ENCODE measurements at places on chromosomes 13 and 19.

GRCh38 chr19:13260883-13261653 lies 110.9 kb downstream of the IER2 start:
- peak; percentile 83 for DNase-seq

- no peak for DNase-seq
These were observed 627.7 kb downstream of the LIG4 start for GRCh38 chr13:107587681-107588080.

DNA sequence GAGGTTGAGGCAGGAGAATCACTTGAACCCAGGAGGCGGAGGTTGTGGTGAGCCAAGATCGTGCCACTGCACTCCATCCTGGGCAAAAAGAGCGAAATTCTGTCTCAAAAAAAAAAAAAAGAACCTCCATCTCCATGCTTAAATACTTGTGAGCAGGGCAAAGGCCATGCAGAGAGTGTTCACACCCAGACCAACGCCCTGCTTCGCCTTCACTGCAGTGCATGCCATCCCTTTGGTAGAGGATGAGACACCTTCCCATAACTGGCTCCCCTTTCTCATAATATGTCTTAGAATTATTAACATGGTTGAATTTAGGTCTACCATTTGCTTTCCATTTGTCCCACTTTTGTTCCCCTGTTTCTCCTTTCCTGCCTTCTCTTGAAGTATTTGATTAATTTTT lies 15.4 kb downstream of the BBC3 start:
- DNase-seq: no peak

DNA sequence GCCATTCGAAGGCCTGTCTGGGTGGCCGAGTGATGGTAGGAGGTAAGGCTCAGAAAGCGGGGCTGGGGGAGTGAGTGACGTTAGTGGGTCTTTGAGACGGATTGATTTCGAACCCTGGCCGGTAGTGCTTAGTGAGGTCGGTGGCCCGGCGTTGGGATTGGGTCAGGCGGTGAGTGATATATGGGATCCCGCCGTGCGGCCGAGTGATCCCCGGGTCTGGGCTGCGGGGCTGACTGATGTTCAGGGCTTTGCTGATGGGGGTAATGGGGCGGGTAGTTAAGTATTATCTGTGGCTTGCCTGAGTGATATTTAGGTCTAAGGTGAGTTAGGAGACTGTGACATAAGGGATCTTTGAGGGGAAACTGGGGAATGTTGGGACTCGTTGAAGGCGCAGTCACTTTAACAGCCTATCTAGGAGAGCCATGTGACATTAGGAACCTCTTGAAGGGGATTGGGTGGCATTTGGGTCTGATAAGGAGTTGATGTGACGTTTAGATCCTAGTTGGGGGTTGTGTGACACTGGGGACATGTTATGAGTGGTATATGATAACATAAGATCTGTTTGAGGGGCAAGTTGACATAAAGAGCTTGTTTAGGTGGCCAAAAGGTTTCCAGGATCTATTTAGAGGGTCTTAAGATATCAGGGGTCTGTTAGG lies 543 bp downstream of the PSMC4 start:
- no peak for DNase-seq

- peak; percentile 15 for DNase-seq
These were observed 233.7 kb downstream of the GPC5 start for GRCh38 chr13:91632086-91632485.

- DNase-seq: peak; percentile 12
These were observed 52.0 kb upstream of the ARGLU1 start for GRCh38 chr13:106619688-106620555.

GRCh38 chr13:98223741-98224140 lies 46.7 kb upstream of the RNF113B start:
- no peak for DNase-seq

GRCh38 chr19:28999724-29000433 lies 213.1 kb downstream of the UQCRFS1 start:
- no peak for DNase-seq

DNA sequence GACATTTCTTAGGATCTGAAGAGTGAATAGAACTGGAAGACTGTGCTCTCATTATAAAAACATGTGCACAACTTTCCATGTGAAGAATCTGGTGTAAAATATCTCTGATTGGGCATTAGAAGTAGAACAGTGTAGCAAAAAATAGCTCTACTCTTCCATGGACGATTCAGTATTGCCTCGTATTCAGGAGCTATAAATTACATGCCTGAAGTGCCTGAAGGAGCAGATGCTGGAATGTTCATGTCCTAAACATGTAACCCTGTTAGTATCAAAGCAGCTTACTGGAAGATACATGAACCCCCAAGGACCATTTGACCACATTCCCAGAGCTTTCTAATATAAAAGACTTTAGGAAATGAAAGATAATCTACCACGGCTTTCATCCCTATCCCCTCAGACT lies 528.9 kb downstream of the DACH1 start:
- no peak for DNase-seq

DNA sequence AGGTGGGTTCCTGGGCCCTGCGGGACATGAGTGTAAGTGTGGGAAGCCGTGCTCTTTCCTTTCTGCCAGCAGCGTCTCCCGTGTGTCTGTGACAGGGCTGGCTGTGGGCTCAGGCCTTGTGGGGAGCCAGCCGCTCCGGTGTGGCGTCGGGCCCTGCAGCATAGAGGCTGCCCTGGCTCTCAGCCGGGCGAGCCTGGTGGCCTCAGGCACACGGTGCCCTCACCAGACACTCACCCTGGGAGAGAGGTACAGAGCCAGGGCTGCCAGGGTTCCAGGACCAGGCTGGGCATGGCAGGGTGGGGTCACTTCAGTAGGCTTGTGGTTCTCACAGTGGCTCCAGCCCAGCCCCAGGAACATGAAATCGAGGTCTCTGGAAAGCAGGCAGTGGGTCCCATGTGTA lies 324.8 kb downstream of the TEX29 start:
- DNase-seq: no peak

DNA sequence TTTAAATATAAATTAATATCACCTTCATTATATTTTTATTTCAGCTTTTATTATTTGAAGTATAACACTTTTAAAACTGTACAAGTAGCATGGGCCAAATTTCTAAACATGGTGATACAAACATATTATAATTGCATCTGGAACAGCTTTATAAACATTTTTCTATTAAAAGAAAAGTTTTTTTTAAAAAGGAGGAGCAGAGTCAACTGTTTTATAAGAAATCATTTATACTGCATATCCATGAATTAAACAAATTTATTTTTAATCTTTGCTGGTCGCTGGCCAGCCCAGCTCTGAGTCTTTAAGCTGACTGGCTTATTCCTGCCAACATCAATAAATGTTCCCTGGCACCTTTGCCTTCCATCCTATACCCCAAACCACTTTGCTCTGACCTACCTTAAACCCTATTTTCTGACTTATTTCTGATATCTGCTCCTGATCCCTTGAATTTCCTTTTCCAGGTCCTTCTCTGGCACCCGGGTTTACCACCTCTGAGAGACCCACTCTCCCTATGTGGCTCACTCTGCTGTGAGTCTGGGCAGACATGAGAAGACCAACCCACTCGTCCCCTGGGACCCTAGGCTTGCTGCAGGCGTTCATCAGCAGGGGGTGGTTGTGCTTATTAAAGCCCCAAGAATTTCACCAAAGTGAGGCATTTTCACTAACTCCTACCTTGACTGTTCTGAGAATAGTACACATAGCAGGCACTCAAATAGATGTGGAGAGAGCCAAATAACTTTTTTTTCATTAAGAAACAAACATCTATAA lies 220.3 kb downstream of the KLF12 start:
- DNase-seq: no peak

All from SW 1271 (cell line).